Body of pancreas (tissue), 4 donors: ENCODE measurements at places on chromosomes 12 and 14. TPM values are rescaled to one million over a fixed set of nuclear protein-coding genes. Genes with fewer than 3 reads are reported as not detected.

GPR132 gene
- total RNA-seq = not detected

MYH6 gene
- total RNA-seq = 1.6 TPM

TMEM179 gene
- 9.6 TPM for total RNA-seq

KRT72 gene
- total RNA-seq = not detected

FAM186B gene
- not detected for total RNA-seq

DNA sequence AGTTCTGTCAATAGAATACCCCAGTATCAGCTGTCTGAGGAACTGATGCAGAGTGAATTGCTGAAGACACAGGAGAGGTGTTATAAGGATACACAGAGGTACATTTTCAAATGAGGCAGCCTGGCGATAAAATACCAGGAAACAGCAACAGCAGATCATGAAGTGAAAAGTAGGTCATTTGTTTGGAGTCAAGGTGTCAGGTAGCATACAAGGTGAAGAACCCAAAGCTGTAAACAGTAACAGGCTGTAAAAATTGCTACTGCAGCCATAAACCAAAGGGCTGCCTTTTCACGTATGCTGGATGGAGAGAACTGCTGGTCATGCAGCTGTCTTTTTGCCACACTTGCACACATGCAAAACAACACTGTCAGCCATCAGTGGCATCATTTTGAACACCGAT lies 9.3 kb upstream of the TWF1 start:
- no peaks in the 10 kb centered on the region for H3K27me3 ChIP-seq
- no peaks in the 10 kb centered on the region for H3K4me1 ChIP-seq
- H3K4me3 ChIP-seq = no peak overlapping the region
- H3K36me3 ChIP-seq = no peaks in the 10 kb centered on the region

DNA sequence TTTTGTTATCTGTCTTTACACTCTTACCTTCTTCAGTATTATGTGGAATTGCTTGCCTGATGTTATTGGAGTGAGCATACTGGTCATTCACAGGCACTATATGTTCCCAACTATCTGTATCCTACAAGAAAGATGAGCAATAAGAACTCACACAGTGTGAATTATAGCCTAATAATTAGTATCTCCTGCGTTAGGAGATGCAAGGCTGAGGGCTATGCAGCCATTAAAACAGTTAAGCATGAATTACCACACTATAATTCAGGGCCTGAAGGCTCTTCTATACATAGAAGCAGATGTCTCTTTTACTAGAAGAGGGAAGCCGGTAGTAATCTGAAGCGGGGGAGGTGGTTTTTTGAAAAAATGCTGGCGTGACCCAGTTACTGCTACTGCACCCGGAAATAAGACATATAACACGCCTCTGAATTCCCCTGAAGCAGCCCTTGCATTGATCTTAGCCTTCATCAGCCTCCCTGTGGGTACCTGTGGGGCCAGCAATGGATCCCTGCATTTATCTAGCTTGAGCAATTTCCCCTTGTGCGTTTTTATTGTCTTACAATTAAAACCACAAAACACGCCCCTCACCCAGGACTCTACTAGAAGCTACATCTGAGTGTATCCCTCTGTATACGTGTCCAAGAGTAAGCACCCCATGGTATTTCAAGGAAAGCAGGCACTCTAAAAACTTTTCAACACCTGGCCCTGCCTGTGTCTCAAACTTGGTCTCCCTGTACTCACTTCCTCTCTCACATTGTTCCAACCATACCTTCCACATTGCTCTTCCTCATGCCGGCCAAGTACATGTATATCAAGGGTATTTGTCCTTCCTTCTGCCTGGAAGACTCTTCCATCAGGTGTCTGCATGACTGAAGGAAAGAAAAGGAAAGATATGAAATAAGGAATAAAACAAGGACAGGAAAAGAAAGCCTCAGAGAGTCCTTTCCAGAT lies 210.9 kb upstream of the ARID2 start:
- DNase-seq = no peak
- no peaks in the 10 kb centered on the region for H3K36me3 ChIP-seq
- no peaks in the 10 kb centered on the region for H3K27me3 ChIP-seq
- no peak overlapping the region for H3K27ac ChIP-seq
- H3K4me1 ChIP-seq = no peaks in the 10 kb centered on the region

- no peak overlapping the region for H3K4me3 ChIP-seq
- no peaks in the 10 kb centered on the region for H3K27me3 ChIP-seq
- no peaks in the 10 kb centered on the region for H3K4me1 ChIP-seq
- H3K27ac ChIP-seq = no peak overlapping the region
- no peaks in the 10 kb centered on the region for H3K36me3 ChIP-seq
- no peak for DNase-seq
Observed at GRCh38 chr14:76098047-76098446, 53.7 kb upstream of the GPATCH2L start.

DNA sequence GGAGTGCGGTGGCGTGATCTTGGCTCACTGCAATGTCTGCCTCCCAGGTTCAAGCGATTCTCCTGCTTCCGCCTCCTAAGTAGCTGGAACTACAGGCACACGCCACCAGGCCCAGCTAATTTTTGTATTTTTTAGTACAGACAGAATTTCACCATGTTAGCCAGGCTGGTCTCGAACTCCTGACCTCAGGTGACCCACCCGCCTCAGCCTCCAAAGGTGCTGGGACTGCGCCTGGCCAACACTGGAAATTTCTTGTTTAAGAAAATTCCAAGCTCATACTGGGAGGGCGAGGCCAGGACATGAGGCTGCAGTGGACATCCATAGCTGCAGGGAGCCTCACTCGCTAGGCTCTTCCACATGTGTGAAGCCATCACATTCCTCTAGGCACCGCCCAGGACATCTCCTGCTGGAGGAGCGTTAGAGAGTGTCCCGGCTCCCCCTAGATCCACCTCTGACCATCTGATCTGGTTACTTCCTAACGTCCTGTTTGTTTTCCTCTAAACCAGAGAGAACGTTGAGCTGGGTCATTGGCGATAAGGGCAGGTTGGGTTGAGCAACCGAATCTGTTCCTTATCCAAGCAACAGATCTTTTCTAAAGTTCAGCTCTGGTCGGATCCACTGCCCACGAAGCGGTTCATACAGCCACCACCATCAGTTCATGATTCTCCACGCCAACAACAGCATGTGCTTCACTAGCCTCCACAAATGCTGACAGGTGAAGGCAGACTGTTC lies 108.2 kb upstream of the MED13L start:
- H3K27me3 ChIP-seq = no peaks in the 10 kb centered on the region
- no peak overlapping the region for H3K27ac ChIP-seq
- H3K36me3 ChIP-seq = no peaks in the 10 kb centered on the region
- peaks cover 15% of the 10 kb centered on the region for H3K4me1 ChIP-seq
- no peak for DNase-seq
- no peak overlapping the region for H3K4me3 ChIP-seq

- no peak overlapping the region for H3K4me3 ChIP-seq
- no peak for DNase-seq
- H3K4me1 ChIP-seq = no peaks in the 10 kb centered on the region
Observed at GRCh38 chr12:92289629-92290349, 144.1 kb upstream of the BTG1 start.

- no peak within 1 kb of the TSS for H3K4me3 ChIP-seq
- H3K27ac ChIP-seq = no peak within 1 kb of the TSS
- no peaks in the 10 kb centered on the region for H3K36me3 ChIP-seq
- H3K27me3 ChIP-seq = no peaks in the 10 kb centered on the region
- no peak for DNase-seq
Observed at GRCh38 chr14:93976477-93977057, at the start of gene ASB2. TSS of gene ASB2 (minus strand) at chr14:93976570. CDS start at chr14:93964539, 12,031 bp downstream.

DNA sequence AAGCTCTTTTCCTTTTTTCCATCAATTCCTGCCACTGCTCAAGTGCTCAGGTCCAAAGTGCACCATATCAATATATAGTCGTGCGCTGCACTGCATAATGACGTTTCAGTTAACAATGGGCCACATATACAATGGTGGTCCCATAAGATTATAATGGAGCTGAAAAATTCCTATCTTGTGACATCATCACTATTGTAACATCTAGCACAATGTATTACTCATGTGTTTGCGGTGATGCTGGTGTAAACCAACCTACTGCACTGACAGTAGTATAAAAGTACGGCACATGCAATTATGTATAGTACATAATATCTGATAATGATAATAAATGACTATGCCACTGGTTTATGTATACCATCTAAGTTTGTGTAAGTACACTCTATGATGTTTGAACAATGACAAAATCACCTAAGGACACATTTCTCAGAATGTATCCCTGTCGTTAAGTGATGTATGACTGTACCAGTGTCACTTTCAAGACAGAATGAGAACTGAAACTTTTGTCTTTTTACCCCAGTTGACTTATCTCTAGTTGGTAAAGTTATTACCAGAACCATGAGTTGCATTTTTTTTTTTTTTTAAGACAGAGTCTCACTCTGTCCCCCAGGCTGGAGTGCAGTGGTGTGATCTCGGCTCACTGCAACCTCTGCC lies 53.7 kb upstream of the INSM2 start:
- H3K27ac ChIP-seq = no peak overlapping the region
- no peaks in the 10 kb centered on the region for H3K27me3 ChIP-seq
- no peaks in the 10 kb centered on the region for H3K4me1 ChIP-seq
- H3K4me3 ChIP-seq = no peak overlapping the region
- no peak for DNase-seq
- H3K36me3 ChIP-seq = no peaks in the 10 kb centered on the region

- no peak overlapping the region for H3K27ac ChIP-seq
- no peaks in the 10 kb centered on the region for H3K27me3 ChIP-seq
- no peak overlapping the region for H3K4me3 ChIP-seq
- H3K4me1 ChIP-seq = no peaks in the 10 kb centered on the region
- H3K36me3 ChIP-seq = no peaks in the 10 kb centered on the region
Observed at GRCh38 chr14:36931791-36932190, 240.6 kb downstream of the SLC25A21 start.

- DNase-seq = no peak
- no peaks in the 10 kb centered on the region for H3K36me3 ChIP-seq
- H3K4me1 ChIP-seq = no peaks in the 10 kb centered on the region
Observed at GRCh38 chr12:16119618-16120415, 157.7 kb downstream of the SLC15A5 start.

DNA sequence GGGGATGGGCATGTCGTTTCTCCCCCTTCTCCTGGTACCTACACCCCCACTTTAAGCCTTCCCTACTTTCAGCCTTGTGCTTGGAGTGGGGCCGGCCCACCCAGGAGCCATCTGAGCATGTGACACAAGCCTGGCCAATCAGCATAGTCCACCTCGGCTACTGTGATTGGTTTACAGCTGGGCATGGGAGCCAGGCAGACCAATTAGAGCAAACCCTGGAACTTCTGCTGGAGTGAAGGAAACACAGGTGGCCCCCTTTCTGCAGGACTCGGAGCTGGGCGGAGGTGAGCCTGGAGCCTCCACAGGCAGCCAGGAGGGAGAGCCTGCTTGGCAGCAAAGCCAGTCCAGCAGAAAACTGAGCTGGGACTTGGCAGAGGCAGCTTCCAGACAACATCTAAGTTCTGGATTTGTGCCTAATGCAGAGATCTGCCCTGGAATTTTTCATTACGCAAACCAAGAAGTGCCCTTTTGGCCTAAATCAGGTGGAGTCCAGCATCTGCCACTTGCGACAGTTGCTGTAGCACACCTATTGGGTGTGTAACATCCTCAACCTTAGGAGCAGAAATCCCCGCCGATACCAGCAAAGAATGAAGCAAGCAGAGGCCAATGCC lies 59.5 kb downstream of the SCARB1 start:
- DNase-seq = peak; percentile 26
- peaks cover 10% of the 10 kb centered on the region for H3K4me1 ChIP-seq
- no peak overlapping the region for H3K4me3 ChIP-seq
- no peak overlapping the region for H3K27ac ChIP-seq
- H3K36me3 ChIP-seq = no peaks in the 10 kb centered on the region
- no peaks in the 10 kb centered on the region for H3K27me3 ChIP-seq

DNA sequence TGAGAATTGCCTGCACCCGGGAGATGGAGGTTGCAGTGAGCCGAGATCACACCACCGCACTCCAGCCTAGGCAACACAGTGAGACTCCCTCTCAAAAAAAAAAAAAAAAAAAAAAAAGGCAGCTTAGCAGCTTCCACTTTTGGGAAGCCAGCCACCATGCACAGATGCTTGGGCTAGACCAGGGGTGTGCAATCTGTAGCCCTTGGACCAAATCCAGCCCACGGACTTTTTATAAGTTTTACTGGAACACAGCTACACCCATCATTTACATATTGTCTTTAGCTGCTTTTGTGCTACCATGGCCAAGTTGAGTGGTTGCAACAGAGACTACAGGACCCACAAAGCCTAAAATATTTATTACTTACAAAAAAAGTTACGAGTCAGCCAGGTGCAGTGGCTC lies 6.7 kb downstream of the CIT start:
- H3K27me3 ChIP-seq = no peaks in the 10 kb centered on the region
- no peak overlapping the region for H3K4me3 ChIP-seq
- no peaks in the 10 kb centered on the region for H3K36me3 ChIP-seq

DNA sequence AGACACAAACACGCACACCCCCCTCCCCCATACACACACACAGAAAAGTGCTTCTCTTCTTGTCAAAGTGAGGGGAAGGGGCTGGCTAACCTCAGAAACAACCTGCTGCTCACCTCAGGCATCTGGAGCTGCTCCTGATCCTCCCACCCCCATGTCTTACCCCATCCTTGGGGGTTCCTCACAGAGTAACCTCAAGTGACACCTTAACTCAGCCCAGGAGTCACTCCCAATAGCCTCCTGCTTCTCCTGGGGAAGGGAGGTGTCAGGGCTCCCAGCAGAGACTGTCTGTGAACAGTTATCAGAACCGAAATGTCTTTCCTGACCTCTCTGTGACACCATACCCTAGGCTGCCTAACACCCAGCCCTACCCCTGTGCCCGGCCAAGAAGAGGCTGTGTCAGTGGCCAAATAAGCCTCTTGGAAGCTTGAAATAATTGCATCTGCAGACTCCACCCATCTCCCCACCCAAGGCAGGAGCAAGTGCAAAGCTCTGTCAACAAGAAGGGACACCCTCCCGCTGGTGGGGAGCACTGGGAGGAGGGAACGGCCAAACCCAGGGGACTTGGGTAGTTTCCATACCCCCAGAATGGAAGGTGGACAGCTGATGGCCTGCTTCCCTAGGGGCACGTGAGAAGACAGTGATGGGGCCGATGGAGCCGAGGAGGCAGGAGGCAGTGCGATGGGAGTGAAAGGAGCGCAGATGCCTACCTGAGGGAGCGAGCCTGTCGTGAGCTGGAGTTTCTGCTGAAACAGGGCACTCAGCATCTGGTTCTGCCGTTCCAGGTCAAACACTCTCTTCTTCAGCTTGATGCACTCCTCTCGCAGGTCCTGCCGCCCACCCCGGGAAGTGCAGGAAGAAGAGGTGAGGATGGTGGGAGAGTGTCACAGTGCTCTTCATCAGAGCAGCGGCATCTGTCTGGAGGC lies 26.8 kb downstream of the NCKAP5L start:
- peaks cover 12% of the 10 kb centered on the region for H3K36me3 ChIP-seq
- no peak overlapping the region for H3K27ac ChIP-seq
- no peak for DNase-seq
- no peaks in the 10 kb centered on the region for H3K4me1 ChIP-seq

GRCh38 chr12:63779498-63780481 lies at the start of gene RXYLT1:
TSS of gene RXYLT1 (plus strand) at chr12:63779909. CDS start at chr12:63779961, 52 bp downstream.
- no peaks in the 10 kb centered on the region for H3K27me3 ChIP-seq
- DNase-seq = peak; percentile 88
- H3K27ac ChIP-seq = peak within 1 kb of the TSS; percentile 95
- H3K36me3 ChIP-seq = peaks cover 3% of the 10 kb centered on the region
